HT1080 (cell line): ENCODE measurements at places on chromosomes 2 and 18. TPM values are rescaled to one million over a fixed set of nuclear protein-coding genes. Genes with fewer than 3 reads are reported as not detected.

CTAGE1 gene
- total RNA-seq, result not detected in 2 replicates

FOXI3 gene
- total RNA-seq, result not detected in 2 replicates

ACTG2 gene
- total RNA-seq, result not detected in 2 replicates

CHRND gene
- not detected in 2 replicates for total RNA-seq

DNA sequence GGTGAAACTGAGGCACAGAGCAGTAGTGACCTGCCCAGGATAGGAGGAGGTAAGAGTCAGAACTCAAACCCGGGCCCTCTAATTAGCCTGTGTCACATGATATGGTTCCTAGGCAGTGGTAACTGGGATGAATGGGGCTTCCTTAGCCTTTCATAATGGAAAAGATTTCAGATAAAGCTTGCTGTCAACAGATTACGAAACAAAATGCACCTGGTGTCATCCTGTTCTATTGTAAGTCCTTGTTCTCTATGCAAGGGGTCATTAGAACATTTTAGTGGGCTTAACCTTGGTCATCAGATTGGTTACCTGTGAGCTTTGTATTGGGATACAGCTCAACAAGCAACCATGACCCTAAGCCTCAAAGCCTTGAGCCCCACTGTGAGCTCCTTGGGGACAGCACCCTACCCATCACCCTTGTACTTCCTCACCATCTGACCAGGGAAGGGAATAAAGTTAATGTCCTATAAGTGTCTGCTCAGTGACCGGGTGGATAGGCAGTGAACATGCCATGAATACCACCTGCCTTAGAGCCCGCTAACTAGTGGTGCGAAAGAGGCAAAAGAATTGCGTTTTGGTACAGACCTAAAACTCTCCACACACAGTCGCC lies 70.3 kb upstream of the RMDN2 start:
- DNase-seq, result no peak

DNA sequence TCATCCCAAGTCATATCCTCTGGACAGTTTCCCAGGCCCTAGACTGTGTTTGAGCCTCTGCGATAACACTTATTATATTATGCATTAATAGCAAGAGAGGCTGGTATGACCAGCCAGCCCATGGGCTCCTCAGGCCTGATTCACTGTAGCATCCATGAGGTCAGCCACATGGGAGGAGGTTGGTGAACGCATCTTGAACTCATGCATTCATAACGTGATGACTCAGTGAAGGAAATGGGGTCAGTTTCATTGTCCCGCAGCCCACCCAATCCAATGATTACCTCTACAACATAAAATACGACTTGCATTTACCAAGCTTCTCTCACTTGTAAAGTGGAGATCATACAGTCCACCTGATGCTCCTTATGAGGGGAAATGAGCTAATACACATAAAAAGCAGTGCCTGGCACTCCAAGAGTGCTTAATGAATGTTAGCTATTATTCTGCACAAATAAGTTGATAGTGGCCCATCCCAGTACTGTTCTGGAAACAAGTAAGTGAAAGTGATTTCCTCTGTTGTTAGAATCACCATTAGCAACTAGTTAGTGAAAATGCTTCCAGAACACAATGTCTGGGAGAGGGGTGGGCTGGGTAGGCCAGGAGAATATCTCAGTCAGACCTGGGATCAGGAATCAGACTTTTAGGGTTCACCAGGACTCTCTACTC lies 46.1 kb upstream of the CELF4 start:
- peak; percentile 57 for DNase-seq

GRCh38 chr2:56715683-56716082 lies 531.9 kb downstream of the CCDC85A start:
- no peak for DNase-seq

DNA sequence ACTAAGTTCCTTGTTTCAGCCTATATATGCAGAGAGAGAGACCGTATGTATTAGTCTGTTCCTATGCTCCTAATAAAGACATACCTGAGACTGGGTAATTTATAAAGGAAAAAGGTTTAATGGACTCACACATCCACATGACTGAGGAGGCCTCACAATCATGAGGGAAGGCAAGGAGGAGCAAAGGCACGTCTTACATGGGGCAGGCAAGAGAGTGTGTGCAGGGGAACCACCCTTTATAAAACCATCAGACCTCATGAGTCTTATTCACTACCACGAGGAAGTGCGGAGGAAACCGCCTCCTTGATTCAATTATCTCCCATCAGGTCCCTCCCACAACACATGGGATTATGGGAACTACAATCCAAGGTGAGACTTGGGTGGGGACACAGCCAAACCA lies 73.8 kb downstream of the TMEM18 start:
- no peak for DNase-seq

DNA sequence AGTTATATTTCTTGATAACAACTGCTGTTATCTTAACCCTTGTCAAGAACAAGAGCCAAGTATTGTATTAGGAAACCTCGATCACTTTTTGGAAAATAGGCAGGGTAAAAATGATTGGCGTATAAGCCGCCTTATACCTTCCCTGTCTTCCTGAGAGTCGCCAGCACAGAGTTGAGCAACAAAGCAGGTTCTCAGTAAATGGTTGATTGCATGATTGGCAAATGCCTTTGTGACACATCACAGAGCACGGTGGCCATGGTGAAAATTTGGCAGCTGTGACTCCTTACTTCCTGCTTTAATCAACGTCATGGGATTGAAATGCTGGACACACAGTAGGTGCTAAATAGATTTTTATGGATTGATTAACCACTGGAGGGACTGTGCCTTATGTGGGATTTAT lies 3.9 kb upstream of the KLHL29 start:
- DNase-seq, result peak; percentile 94

DNA sequence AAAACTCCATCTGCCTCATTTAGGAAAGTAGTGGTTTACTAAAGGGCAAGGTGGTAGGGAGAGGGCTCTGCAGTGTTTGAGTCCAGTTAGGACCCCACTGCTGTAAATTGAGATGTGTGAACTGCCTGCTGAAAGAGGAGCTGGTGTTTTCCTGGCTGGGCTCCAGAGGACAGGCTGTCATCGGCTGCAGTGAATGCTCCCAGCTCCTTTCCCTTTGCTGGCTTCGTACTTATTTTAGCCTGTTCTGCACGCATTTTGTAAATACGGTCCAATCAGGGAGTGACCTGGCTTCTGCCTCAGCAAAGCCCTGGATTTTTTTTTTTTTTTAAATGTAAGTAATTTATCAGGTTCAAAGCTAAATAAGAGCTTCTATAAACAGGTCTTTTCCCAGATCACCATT lies 37.5 kb downstream of the SLC4A3 start:
- no peak for DNase-seq

DNA sequence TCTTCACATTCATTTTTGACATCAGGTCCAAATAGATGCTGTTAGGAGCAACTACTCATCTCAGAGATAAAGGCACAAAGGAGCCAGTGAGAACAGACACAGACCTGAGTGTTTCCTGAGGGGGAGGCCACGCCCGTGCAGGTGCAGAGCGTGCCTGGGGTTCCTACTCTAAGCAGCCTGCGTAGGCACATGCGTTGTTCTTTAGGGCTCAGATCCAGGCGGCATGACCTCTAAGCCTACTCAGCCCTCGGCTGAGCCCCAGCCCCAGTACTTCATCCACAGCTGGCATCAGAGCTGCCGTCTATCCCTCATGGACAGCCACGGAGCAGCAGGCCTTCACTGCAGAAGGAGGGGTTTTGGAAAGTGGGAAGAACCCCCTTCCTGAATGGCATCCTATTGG lies 54.9 kb upstream of the PXDN start:
- no peak for DNase-seq

DNA sequence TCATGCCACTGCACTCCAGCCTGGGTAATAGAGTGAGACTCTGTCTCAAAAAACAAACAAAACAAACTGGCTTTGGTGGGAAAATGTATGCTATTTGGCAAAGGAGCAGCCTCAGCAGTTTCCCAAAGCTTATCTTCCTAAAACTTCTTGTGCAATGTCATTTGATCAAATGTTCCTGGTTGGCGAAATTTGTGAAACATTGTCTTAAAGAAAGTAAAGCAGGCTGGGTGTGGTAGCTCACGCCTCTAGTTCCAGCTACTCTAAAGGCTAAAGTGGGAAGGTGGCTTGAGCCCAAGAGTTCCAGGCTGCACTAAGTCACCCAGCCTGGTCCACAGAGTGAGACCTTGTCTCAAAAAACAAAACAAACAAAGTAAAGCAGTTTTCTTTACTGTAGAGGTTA lies 17.3 kb upstream of the TAF4B start:
- no peak for DNase-seq

DNA sequence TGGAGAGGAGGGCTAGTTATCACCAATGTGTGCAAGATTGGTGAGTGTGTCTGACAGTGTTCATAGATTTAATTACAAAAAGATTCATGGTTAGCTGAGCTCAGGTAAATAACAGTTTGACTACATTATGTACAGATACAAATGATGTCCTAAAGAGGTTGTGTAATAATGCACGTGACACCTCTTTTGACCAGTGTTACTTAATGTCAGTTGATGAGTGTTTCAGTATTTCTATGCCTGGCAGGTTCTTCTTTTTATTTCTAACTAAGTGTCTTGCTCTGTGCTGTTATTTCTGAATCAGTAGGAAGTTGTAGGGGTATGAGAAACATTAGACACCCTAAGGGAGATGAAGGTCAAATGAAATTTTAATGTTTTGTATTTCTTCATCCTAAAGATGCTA lies 7.9 kb upstream of the INHBB start:
- DNase-seq, result no peak

FEV gene
- total RNA-seq, result not detected in 2 replicates

DNA sequence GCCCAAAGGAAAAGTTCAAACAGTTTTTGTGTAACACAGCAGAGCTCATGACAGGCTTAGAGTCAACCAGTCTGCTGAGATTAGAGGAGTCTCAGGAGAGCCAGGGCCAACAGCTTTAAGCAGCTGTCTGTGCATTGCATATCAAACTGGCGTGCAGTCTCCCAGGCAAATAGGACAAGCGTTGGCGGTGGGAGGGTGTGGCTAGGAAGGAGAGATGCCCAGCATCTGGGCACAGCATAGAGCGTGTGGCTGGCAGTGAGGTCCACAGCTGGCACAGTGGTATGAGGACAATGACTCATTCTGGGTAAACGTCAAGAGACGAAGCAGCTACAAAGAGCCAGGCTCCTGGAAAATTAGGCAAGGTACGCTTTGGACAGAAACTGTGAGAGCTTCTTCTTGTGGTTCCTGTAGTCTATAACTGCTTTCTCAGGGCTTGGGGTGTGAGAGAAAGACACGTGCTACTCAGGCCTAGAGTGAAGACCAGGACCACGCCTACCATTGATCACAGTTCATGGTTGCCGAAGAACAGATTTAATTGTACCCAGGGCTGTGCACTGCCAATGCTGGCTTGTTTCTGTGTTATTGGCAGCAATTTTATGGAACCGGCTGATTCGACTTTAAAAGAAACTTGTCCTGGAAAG lies 14.8 kb downstream of the ZAP70 start:
- DNase-seq, result peak; percentile 38

DNA sequence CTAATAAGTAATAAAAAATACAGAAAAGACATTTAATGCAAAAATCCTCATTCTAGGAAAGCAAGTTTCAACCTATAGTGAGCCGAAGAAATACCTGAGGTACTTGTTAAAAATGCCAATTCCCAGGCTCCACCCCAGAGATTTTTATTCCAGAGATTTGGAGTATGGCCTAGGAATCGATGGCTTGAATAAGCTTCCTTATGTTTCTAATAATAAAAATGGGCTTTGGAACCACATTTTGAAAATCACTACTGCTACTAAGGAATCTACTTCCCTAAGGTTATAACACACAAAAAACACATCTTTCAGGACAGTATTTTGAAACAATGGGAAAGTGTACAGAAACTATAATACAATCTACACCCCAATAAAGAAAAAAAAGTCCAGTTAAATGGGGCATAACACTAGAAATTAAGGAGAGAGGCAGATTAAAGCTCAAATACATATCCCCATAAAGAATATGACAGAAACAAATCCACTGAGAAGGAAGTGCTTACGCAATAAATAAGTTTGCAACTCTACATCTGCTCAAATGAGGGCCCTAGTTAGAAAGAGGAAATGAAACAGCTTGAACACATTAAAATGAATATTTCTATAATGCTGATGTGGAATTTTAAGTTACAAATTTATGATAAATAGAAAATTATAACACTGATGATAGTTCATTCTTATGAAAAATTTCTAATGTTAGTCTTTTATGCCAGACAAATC lies 103.7 kb downstream of the EPB41L3 start:
- no peak for DNase-seq

DNA sequence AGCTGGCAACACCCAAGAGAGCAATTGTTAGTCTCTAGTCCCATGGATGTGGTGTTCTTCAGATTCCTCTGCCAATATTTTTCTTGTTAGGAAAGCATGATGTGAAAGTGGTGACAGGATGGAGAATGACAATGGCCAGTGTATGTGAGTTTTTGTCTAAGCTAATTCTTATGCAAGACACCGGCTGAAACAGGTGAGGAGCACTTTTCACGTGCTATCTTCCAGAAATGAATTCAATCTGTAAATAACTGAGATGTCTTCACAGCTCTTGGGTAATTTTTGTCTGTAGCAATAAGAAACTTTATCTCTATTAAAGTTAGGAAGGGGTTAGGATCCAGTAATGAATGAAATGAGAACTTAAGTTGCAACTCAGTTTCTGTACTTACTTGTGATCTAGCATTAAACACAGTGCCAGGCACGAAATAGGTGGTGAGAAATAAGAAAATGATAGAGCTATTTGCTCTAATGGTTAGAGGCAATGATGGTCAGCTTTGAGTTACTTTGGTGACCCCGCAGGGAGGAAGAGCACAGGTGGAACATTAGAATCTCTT lies 676 bp upstream of the AGPS start:
- no peak for DNase-seq
